ENCODE measurements at places on chromosomes 4 and X.

DNA sequence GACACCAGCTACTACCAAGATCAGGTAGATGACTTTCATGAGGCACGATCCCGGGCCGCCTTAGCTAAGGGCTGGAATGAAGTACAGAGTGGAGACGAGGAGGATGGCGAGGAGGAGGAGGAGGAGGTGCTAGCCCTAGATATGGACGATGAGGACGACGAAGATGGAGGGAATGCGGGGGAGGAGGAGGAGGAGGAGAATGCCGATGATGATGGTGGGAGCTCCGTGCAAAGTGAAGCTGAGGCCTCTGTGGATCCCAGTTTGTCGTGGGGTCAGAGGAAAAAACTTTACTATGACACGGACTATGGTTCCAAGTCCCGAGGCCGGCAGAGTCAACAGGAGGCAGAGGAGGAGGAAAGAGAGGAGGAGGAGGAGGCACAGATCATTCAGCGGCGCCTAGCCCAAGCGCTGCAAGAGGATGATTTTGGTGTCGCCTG is 481 bp downstream of the UTP3 start:
- no peak for DNase-seq

- DNase-seq = no peak
These were observed 17.4 kb downstream of the SORBS2 start for GRCh38 chr4:185794637-185795036.

GRCh38 chr4:88975958-88976774 is 80.8 kb downstream of the FAM13A start:
- DNase-seq = no peak

DNA sequence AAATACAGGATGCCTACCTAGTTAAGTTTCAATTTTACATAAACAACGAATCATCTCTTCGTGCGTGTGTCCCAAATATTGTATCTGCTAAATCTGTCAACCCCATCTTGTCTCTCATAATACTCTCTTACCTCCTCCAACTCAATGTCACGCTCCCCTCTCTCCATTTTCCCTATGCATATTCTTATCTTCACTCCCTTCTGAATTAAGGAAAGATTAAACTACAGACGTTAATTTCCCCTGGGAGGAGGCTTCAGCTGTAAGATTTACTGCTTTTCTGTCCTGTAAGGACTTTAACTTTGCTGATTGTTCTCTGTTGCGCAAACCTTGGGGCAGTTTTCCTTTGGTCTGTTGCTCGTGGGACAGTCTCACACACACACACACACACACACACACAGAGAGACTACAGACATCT is 455 bp upstream of the ABCB7 start:
- DNase-seq = no peak

DNA sequence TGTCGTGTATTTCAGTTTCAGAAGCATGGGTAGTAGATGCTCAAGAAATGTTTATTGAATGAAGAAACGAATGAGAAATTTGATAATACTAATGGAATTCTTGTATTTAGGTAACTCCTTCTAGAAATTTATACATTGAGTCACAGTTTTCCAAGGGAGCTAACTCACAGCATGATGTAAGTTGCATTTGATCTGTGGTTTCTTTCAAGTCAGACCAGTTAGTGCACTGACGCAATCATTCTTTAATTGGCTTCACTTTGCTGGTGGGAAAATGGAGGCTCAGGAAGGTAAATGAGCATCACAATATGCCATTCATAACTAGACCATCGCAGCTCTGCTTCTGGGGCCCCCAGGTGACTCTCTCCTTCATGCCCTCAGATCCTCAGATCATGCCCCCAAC is 17.3 kb upstream of the CWH43 start:
- DNase-seq = no peak

- no peak for DNase-seq
These were observed 6.0 kb downstream of the RASL11B start for GRCh38 chr4:52868133-52868532.

- DNase-seq = no peak
These were observed 1.1 kb downstream of the PLAC8 start for GRCh38 chr4:83113429-83113786.

GRCh38 chr4:186934841-186935443 is 211.3 kb upstream of the FAT1 start:
- DNase-seq = no peak

- DNase-seq = no peak
These were observed 658 bp downstream of the ATP6AP2 start for GRCh38 chrX:40581336-40581920.

DNA sequence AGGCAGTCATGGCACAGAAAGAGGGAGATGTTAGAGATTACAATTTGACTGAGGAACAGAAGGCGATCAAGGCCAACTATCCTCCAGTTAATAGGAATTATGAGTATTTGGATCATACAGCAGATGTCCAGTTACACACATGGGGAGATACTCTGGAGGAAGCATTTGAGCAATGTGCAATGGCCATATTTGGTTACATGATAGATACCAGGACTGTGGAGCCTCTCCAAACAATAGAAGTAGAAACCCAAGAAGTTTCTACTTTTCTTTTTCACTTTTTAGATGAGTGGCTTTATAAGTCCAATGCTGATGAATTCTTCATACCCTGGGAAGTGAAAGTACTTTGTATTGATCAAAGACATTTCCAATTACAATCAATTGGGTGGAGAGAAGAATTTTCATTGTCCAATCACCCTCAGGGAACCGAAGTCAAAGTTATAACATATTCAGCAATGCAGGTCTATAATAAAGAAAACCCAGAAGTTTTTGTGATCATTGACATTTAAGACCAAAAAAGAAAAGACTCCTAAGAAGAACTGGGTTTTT is 139.1 kb downstream of the MAB21L2 start:
- DNase-seq = no peak

- DNase-seq = no peak
These were observed 338.4 kb upstream of the KLF3 start for GRCh38 chr4:38325629-38325913.

GRCh38 chrX:2220829-2221567 is 279.8 kb downstream of the DHRSX start:
- no peak for DNase-seq

GRCh38 chr4:36676139-36677050 is 395.0 kb downstream of the DTHD1 start:
- DNase-seq = no peak

GRCh38 chrX:126557151-126557550 is 4.5 kb upstream of the DCAF12L1 start:
- no peak for DNase-seq

- DNase-seq = no peak
These were observed 641.0 kb upstream of the FRG1 start for GRCh38 chr4:189299706-189300105.

DNA sequence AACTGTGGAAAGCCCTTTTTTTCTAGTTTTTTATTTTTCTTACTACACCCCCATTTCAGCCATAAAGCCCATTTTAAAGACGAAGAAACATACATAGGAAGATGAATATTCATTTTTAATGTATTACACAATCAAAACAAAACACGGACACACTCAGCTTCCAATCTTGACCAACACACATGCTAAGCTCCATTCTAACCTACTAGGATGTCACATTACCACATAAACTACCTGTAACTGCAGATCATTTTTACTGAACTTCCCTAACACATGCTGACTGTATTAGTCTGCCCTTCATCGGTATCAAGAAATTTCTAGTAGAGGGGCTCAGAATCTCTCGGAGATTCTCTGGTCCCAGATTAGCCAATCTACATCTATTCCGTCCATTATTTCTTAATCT is 1.8 kb downstream of the CCNI start:
- DNase-seq = no peak

DNA sequence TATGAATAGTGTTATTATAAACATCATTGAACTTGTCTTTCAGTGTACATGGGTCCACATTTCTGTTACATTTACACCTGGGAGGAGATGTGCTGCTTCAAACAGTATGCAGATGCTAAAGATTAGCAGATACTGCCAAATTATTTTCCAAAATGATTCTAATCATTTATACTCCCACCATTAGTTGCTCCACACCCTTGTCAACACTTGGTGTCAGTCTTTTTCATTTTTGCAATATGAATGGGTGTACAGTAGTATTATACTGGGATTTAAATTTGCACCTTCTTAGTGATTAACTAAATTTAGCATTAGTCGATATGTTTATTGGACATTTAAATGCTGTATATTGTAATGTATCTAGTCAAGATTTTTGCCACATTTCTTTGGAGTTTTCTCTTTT is 131.6 kb upstream of the GRID2 start:
- DNase-seq = no peak

DNA sequence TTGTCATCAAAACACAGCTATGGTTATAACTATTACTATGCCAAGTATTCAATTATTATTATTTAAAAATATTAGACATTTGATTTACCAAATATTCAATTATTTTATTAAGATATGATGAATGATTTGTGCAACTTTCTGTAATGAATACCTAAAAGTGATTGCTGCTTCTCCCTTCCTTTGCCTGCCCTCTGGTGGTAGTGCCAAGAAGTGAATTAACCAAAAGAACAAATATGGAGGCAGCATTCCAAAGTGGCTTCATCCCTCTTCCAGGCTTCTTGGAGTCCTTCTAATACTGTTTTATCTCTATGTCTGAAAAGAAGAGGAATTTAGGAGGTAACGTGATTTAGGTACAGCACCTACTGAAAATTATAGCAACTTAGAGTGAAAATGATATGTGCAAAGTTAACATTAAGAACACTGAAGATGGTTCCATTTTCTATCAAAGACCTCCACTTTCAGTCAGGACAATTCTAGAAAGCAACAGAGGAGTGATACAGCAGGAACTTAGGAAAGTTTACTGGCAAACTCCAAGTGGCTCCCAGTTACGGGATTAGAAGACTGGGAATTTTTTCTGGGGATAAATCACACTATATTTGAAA is 43.0 kb downstream of the ENPEP start:
- no peak for DNase-seq

- DNase-seq = peak; percentile 25
These were observed 784 bp downstream of the MAP7D3 start for GRCh38 chrX:136250191-136251040.

GRCh38 chrX:20026278-20026677 is 35.4 kb upstream of the BCLAF3 start:
- no peak for DNase-seq

DNA sequence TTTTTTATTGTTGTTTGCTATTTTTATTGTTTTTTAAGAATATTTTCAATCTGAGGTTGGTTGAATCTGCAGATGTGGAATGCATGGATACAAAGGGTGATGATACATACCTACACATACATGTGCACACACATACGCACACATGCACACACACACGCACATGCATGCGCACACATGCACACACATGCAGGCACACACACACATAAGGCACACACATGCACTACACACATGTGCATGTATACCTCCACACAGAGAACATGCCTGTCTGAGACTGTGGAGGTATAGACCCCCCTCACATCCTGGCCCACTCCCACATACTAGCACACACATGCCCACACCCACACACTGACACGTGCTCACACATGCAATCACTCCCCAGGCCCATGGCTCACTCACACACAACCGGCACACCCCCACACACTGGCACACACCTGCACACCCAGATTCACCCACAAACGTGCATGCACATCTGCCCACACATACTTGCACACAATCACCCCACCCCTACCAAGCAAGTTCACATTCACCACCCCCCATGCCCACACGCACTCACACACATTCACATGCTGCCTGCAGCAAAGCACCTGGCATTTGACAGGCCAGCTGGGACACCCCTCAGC is 97.6 kb upstream of the AFAP1 start:
- DNase-seq = no peak

GRCh38 chr4:87819281-87819919 is 13.4 kb upstream of the MEPE start:
- DNase-seq = no peak

GRCh38 chr4:27308379-27308778 is 447.7 kb downstream of the STIM2 start:
- no peak for DNase-seq

DNA sequence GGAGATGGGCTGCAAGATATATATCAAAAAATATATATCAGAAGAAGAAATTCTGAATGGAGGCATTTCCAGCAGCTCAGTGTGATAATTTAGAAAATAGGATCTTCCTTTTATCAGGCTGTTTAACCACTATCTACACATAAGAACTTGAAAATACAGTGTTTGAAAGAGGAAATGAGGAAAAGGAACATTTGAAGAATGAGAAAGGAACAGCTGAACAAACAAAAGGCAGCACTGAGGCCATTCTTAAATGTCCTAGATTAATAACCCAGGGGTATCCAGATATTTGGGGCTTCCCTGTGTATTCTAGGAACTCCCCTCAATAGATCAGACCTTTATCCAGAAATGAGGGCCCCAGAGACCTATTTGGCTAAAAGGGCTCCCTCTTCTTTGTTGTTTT is 4.1 kb downstream of the SLC39A8 start:
- no peak for DNase-seq

- no peak for DNase-seq
These were observed 48.6 kb upstream of the CXCL8 start for GRCh38 chr4:73691759-73692158.

- DNase-seq = no peak
These were observed 243.3 kb downstream of the GASK1B start for GRCh38 chr4:157929486-157929885.

GRCh38 chr4:146932116-146932515 is 13.5 kb downstream of the TTC29 start:
- DNase-seq = no peak

- no peak for DNase-seq
These were observed 62.4 kb upstream of the PPARGC1A start for GRCh38 chr4:23952258-23952657.

DNA sequence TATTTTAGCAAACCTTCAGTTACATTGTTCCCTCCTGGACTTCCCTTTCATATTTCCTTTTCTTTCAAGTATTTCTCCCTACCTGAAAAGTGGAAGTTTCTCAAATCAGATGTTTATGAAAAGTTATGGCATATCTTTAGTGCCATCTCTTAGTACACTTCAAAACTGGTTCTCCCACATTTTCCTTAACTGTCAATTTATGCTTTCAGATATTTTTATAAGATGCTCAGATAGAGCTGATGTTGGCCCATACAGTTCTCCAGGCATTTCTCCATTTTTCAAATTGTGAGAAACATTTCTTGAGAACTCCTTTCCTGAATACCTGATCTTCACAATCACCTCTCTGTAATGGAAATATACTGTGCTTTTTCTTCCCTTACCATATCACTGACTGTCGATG is 32.5 kb upstream of the AP1AR start:
- DNase-seq = no peak

DNA sequence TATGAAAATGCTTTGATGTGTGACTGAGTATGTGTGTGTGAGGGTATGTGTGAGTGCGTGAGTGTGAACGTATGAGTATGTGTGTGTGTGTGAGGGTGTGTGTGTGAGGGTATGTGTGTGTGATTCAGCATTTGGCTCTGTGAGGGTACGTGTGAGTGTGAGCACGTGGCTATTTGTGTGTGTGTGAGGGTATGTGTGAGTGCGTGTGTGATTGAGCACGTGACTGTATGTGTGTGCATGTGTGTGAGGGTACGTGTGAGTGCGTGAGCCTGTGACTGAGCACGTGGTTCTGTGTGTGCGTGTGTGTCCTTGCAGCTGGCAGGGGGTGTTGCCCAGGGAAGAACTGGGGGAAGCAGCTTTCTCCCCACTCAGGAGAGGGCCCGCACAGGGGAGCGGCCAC is 16.1 kb upstream of the PPP2R3B start:
- DNase-seq = no peak

GRCh38 chr4:2292646-2293108 is 30.8 kb upstream of the MXD4 start:
- no peak for DNase-seq

Data from activated CD4-positive, alpha-beta T cell treated with anti-CD3 and anti-CD28 coated beads for 24 hours (primary cell).